ENCODE measurements at places on chromosomes 7 and 10.

DNA sequence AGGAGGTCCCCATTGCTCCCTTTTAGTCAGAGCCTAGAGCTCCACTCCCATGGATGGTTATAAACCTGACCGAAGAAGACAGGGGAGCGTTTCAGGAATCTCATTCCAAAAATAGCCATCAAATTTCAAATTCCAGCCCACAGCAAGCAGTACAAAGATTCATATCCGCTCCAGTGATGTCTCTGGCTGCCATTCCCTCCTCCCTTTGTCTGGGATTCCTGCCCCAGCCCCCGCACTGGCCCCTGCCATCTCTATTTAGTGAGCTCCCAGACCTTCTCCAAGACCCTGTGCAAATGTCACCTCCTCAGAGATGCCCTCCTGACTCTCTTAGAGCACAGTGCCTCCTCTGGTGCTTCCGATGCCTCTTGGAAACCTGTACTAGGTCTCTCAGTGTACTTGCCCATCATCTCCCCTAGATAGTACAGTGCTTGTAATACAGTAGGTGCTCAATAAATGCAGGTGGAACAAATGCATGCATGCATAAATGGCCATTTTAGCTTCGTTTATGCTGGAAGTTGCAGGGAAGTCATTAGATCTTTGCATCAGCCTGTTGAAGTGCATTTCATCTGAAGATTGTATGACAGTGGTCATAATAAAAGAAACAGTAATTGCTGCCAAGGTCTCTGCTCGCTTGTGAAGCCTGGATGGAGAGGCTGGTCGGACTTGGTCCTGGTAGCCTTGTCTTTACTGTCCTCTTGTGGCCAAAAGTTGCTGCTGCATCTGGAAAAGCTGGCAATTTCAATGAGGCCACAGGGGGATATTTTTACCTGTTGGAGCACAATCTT is 32.0 kb upstream of the HABP2 start:
- peak; percentile 69 for DNase-seq

DNA sequence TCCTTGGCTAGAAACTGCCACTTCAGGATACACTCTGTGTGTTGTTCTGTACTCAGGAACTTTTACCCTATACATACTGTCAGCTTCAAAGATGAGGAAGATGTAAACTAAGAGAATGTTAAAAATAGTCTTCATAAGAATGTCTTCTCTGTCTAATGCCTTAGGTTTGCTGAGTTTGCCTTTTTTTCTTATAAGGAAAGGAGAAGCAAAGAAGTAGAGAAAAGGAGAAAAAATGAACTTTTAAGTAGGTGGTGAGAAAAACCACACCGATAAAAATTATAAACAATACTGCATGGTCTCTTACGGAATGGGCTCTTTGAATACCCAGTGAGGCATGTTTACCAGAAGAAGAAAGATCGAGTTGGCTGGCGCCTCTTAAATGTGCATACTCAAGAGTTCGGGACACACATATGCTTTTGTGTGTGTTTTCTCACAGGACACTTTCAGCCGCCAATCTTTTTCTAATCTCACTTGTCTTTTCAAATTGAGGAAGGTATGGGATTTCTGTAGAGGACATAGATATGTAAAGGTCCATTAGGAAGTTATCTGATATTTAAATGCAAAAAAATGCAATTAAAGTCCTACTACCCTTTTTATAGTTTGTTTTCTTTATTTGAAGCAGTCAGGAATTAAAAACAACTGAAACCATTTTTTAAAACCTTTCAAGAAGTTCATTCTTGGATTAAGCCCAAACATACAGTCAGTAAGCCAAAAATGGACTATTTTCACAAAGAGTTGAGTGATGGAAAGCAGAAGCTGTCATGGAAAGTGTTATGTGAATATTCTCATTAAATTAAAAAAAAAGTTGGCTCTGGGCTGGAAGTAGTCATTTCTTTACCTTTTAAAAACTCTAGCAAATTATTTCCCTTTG is 100.6 kb upstream of the MDFIC start:
- no peak for DNase-seq

DNA sequence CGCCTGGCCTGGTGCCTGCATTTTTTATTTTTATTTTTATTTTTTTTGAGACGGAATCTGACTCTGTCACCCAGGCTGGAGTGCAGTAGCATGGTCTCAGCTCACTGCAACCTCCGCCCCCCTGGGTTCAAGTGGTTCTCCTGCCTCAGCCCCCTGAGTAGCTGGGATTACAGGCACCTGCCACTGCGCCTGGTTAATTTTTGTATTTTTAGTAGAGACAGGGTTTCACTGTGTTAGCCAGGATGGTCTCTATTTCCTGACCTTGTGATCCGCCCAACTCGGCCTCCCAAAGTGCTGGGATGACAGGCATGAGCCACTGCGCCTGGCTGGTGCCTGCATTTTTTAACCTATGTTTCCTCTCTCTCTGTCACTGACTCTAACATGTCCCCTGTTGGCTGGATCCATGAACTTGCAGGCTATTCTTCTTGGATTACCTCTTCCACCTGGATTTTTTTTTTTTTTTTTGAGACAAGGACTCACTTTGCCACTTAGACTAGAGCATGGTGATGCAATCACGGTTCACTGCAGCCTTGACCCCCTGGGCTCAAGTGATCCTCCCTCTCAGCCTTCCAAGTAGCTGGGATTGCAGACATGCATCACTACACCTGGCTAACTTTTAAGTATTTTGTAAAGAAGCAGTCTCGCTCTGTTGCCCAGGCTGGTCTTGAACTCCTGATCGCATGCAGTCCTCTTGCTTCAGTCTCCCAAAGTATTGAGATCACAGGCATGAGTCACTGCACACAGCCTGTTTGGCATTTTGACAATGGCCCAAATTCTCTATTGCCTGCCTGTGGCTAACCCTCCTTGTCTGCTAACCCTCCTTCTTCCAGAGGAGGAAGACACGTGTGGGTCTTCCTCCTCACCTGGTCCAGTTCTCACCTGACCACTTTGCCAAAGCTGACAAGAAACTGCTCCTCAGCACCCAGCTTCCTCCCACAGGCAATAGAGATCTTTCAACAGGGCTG is 23.0 kb upstream of the PRPF18 start:
- no peak for DNase-seq

- DNase-seq, result no peak
Observed at GRCh38 chr10:99369551-99369950, 40.4 kb downstream of the CNNM1 start.

DNA sequence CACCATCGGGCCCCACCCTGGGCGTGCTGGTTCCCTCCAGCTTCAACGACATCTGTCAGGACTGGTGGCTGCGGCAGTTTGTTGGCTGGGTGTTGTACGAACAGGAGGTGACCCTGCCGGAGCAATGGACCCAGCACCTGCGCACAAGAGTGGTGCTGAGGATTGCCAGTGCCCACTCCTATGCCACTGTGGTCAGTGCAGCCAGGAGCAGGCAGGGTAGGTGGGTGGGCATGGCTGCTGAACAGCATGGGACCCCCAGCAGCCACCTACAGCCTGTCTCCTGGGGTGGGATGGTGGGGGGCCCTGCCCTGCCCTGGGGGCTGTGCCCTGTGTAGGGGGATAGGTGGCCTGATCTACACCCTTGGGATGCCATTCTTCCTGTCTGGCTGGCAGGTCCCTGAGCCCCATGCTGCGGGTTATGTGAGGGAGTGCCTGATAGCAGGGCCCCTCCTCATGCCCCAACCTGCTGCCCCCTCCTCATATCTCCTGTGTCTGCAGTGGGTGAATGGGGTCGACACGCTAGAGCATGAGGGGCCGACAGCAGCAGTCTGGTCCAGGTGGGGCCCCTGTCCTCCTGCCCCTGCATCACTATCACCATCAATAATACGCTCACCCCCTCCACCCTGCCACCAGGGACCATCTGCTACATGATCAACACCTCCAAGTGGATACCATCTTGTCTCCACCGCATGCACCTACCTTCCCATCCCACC is 56.9 kb downstream of the ZNF727 start:
- no peak for DNase-seq

DNA sequence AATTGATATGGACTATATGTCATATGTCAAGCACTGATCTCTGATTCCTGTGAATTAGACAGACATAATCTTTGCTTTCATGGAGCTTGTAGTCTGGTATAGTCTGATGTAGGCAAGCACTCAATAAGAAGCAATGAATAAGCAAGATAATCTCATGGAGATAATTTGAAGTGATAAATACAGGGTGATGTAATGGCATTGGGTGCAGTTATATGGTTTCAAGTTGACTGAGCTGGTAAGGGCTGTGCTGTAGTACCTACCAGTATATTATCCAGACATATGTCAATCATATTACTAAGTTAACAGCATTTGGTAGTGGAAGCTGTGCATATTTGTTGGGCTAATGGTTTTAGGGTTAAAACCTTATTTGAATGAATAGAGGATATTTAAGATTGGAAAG is 117.5 kb upstream of the PRPS1L1 start:
- DNase-seq, result no peak

- DNase-seq, result no peak
Observed at GRCh38 chr7:18941207-18941606, 176.2 kb downstream of the TWIST1 start.

GRCh38 chr7:75854233-75854632 is 24.6 kb upstream of the RHBDD2 start:
- peak; percentile 66 for DNase-seq

- no peak for DNase-seq
Observed at GRCh38 chr7:151806952-151807775, 69.8 kb downstream of the PRKAG2 start.

DNA sequence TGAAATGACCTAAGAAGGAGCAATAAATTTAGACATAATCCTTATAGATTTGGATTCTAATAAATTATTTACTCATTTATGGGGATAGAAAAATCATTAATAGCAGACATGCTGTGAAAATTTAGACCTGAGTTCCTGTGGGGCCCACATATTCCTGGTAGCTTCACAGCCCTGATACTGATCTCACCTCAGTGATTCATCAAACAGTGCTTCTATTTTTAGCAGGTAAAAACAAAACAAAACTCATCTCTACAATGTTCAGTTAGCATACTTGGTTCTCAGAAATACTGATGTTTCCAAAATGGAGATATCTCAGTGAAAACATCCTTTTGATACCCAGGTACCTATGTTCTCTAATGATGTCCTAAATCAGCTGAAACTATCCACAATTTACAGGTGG is 841.1 kb upstream of the SORCS1 start:
- DNase-seq, result no peak

GRCh38 chr7:144735505-144736276 is 100.2 kb downstream of the TPK1 start:
- DNase-seq, result peak; percentile 34

DNA sequence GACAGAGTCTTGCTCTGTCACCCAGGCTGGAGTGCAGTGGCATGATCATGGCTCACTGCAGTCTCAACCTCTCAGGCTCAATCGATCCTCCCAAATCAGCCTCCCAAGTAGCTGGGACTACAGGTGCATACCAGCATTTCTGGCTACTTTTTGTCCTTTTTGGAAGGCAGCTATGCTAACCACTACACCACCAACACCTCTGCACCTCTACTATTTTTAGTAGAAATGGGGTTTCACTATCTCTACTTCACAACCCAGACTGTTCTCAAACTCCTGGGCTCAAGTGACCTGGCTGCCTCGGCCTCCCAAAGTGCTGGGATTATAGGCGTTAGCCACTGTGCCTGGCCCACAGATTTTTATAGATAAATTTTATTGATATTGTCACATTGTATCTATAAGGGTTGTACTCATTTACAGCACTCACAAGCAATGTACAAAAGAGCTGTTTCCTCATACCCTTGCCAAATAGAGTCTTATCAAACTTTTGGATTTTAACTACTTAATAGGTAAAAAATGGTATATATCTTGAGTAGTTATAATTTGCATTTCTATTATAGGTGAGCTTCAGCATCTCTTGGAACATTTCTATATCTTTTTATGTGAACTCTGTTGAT is 23.7 kb downstream of the PRR15 start:
- DNase-seq, result no peak

DNA sequence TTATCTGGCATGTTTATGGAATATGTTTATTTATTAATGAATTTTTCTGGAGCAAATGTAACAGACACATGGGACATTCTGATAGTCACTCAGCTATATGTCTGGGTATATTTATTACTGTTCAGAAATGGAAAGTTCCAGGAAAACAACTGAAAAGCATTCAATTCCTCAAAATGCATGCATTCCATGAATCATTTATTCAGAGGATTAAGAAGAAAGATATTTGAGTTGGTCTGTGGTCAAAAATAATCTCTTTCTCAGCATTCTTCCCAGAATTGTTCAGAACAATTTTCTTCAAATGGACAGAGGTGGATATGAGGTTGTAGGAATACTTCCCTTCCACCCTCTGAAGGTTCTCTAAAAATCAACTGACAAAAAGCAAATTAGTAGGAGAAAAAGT is 97.6 kb upstream of the ITGB1 start:
- no peak for DNase-seq

- DNase-seq, result no peak
Observed at GRCh38 chr7:11346302-11346701, 372.6 kb downstream of the PHF14 start.

- peak; percentile 59 for DNase-seq
Observed at GRCh38 chr7:47999413-47999812, 20.0 kb upstream of the HUS1 start.

DNA sequence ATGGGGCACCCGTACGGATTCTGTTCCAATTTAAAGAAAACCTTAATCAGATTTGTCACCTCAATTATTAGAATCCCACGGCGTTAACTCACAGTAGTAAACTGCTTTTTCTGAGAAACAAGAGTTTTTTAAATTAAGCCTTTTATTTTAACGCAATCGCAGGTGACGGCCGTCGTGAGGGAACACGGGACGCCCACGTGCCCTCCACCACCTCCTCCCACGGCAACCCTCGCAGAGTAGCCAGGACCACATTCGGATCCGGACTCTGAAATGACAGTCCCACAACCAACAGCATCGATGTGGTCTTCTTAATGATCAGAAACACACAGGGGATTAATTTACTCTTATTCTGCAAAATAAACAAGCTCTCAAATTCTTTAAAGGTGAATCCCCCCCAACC is 22.0 kb upstream of the GPR146 start:
- no peak for DNase-seq

GRCh38 chr7:33399528-33400213 is 270.3 kb downstream of the BBS9 start:
- no peak for DNase-seq

DNA sequence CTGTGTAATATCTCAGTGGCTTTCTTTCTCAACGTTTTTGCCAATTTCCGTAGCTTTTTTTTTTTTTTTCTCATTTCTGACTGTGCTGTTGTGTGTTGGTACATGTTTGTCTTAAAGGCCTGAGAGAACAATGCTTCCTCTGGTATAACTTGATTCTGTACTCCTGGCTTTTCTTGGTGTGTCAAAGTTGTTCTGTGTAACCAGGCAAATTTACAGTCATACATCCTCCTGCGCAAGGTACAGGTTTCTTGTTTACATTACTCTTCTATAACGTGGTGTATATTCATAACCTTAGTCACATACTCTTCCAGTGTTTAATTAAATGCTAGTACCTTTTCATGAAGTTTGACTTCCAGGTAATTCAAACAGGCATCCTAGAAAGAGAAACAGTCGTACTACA is 8.3 kb upstream of the ARHGAP12 start:
- no peak for DNase-seq

DNA sequence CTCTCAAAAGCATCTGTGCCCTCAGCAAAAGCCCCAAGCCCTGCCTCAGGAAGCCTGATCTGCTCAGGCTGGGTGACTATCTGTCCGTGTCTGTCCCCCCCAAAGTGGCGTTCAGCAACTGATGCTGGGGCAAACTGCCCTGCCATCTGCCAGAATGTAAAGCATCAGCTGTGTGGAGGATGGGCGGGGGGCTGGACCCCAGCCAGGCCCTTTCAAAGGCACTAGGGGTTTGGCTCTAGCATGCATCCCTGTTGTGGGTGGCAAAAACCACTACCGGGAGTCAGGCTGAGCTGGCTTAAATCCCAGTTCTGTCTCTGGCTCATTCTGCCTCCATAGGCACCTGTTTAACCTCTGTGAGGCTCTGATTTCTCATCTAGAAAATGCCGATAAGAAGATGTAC is 35.5 kb downstream of the GPRIN2 start:
- no peak for DNase-seq

All from trophoblast cell (in vitro differentiated cells and primary cell).